ENCODE measurements at places on chromosomes 12 and 14.

- DNase-seq = peak; percentile 68
These were observed 28.8 kb upstream of the INF2 start for GRCh38 chr14:104660597-104660996.

DNA sequence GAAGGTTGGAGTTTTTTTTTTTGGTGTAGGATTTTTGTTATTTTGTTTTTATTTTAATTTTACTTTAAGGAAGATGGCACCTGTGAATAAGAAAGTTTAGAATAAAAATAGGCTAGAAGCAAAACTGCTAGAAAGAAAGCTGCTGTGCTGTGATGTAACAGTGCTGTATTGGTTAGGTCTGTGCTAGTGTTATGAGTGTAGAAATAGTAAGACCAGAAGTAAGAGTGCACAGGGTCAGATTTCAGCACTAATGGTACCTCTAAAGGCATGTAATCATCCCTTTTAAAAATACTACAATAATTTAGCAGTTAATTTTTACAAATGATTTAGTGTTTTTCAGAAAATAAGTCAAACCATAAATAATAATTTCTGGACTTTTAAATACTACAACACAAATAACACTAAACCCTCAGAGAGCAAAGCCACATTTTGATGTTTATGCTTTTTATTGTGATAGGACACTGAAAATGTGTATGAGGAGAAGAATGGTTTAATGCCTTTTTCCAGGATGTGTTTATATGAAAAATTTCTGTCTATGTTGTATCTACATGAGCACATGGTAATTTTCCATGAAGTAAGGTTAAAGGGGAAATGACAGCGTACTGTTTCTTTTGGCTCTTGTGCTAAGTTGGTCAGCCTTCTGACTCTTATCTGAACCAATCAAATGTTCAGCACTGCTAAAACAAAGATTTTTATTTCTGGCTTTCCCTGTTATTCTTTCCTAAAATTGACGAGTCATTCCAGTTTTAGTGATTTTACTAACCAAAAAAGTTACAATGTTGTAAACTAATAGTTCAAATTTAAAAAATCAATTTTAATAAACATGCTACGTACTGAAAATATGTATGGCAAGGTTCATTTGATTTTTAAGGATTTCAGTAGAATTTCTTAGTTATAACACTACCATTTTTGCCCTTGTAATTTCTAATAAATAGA, 96.1 kb downstream of the PPHLN1 start:
- DNase-seq = no peak

GRCh38 chr12:50218386-50218785, 51.2 kb upstream of the CERS5 start:
- no peak for DNase-seq

- DNase-seq = no peak
These were observed 2.5 kb downstream of the LACRT start for GRCh38 chr12:54631988-54632728.

DNA sequence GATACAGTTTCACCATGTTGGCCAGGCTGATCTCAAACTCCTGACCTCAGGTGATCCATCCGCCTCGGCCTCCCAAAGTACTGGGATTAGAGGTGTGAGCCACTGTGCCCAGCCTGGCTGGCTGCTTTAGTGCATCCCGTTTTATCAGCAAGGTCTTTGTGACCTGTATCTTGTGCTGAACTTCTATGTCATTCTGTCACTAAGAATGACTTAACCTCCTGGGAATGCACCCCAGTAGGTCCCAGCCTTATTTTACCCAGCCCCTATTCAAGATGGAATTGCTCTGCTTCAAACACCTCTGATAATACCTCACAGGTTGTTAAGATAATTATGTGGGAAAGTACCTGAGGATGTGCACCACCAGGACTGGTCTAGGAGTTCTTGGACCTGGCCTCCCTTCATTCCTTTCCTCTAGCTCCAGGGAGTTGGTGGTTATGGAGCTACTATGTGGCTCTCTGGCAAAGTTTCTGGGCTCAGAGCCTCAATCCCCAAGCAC, 26.1 kb upstream of the JPH4 start:
- no peak for DNase-seq

- no peak for DNase-seq
These were observed 878.7 kb downstream of the DIO2 start for GRCh38 chr14:79332504-79333197.

DNA sequence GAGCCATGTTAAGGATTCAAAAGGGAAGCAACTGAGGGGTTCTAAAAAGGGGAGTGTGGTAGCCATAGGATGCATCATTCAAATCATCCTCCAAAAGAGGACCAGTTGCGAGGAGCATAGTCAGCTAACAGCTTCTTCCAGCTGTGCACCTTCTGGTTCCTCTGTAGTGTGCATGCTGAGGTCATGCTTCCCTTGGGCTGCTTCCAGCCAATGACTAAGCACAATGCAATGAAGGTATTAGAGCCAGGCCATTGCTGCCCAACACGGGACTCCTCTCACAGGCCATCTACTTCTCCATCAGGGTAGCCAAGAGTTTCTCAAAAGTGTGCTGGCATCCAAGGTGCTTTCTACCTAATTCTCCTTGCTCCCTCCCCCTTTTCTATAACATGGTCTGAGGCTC, 69.2 kb upstream of the ARID2 start:
- DNase-seq = no peak

GRCh38 chr14:28783664-28784063, 17.1 kb downstream of the FOXG1 start:
- DNase-seq = no peak

- DNase-seq = no peak
These were observed 525.8 kb downstream of the FSCB start for GRCh38 chr14:43981135-43981768.

- no peak for DNase-seq
These were observed 175.5 kb downstream of the MED13L start for GRCh38 chr12:116101991-116102390.

GRCh38 chr12:124979568-124979967, 9.4 kb downstream of the DHX37 start:
- no peak for DNase-seq

DNA sequence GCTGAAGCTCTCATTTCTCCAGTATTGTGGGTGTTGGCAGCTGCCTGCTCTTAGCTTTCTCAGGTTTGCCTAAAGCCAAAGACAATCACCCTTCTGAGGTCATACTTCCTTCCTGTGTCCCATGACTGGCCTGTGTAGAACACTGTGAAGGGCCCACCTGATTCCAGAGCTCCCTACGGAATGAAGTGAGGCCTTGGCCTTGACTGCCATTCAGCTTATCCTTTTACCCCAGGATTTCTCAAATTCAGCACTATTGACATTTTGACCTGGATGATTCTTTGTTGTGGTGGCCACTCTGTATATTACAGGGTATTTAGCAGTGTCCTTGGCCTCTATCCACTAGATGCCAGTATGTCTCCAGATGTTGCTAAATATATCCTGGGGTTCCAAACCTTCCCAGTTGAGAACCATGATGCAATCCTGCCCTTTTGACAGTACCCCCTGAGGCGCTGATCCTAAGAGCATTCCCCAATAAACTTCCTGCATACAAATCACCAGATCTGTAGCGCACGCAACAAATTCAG, 112.3 kb upstream of the KRR1 start:
- no peak for DNase-seq

GRCh38 chr12:6953442-6954315, 2.5 kb downstream of the PTPN6 start:
- DNase-seq = peak; percentile 84

- no peak for DNase-seq
These were observed 12.3 kb downstream of the CAPS2 start for GRCh38 chr12:75317784-75318183.

DNA sequence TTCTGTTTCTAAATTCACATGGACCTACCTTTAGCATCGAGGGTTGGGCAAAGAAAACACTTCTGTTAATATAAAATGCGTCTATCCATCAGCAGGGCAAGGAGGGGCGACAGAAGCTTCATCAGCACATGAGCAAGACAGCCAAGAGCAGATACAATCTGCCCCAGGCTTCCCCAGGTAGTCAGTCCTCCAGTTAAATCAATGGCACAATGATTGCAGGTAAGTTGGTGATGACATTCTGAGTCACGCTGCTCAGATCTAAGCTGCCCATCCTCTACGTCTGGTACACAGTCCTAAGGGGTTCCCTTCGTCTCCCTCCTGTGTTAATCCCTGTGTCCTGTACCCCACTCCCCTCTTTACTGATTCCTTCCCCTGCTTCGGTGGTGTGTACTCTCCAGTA, 38.8 kb downstream of the MAP3K9 start:
- no peak for DNase-seq

DNA sequence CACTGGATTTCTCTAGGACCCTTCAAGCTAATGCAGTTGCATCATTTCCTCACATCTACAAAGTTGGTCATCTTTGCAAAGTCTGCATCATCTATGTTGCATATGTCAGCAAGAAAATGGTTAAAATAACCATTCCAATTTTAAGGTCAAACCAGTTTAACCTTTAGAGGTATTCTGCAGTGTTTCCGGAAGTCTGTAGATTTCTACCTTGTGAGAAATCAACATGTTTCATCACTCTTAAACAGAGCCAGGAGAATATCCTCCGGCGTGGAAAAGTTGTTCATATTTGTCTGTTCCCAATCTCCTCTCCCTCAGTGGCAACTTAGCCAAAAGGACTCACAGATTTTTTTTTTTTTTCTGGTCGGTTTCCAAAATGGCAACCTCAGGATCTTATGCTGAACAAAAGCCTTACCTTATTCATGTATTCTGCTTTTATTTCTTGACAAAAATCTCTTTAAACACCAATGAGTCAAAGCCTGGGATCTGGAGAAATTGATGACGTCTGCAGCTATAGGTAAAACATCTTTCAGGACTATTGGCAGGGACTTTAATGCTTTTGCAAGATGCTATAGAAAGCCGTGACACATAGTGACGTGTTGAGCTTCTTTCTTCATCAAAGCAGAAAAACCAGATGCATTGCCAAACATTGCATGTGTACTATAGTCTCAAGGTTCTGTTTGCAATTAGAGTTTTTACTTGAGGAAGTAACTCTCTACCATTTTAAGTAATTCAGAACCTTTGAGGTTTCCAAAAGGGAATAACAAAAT, 16.0 kb upstream of the CDK17 start:
- DNase-seq = no peak

- no peak for DNase-seq
These were observed 668.9 kb downstream of the AACS start for GRCh38 chr12:125734137-125734536.

- no peak for DNase-seq
These were observed 258.6 kb downstream of the MSRB3 start for GRCh38 chr12:65536876-65537681.

GRCh38 chr12:32600681-32601080, 78.4 kb upstream of the DNM1L start:
- DNase-seq = no peak

DNA sequence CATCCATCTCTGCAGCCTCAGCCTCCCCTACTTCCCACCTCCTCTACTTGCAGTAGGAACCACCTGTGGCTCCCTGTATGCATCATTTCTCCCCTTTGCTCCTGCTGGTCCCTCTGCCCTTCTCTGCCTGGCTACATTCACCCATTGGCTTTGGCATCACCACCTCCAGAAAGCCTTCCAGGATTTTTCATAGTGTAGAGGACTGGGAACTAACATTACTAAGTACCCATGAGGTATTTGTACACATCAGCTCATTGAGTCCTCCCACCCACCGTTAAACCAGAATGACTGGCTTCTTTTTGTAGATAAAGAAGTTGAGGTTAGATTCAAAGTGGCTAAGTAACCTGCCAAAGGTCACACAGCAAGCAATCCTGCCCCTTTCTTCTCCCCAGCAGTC, 17.1 kb downstream of the SYNE3 start:
- DNase-seq = no peak

GRCh38 chr12:98332642-98333041, 182.7 kb upstream of the TMPO start:
- no peak for DNase-seq

DNA sequence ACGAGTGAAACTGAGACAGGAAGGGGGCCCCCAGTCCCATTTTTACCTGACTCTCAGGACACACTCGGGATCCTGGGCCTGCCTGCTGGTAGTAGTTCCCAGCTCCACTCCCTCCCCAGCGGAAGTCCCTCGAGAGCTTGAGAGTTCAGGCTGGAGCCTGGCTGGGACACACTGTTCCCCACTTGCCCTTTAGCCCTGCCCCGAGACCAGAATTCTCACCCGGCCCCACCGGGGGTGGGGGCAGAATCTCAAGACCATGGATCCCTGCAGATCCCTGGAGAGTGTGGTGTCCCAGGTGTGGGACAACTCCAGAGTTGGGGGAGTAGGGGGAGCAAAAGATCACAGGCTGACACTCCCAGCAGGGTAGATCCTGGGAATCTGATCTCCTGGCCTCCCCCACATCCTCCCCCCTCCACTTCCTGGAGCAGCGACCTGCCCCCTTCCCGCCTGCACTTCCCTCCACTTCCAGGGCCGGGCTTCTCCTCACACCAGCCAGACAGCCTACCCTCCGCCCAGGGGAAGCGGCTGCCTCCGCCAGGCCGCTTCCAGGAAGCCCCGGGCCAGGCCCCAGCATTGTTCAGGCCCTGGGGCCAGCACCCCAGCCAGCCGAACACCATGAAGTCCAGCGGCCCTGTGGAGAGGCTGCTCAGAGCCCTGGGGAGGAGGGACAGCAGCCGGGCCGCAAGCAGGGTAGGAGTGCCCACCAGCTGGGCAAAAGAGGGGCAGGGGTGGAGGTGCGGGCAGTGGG, at the start of gene TNS2:
Gene TNS2 (plus strand): TSS at position 495 of the 748 bp plus-strand sequence. CDS start 121 bp downstream, at position 616.
- no peak for DNase-seq

- DNase-seq = no peak
These were observed 44.3 kb upstream of the CCT2 start for GRCh38 chr12:69540987-69541386.

- peak; percentile 62 for DNase-seq
These were observed at the start of gene FBXW8 for GRCh38 chr12:116910645-116911451. Gene FBXW8, plus strand, starts transcription at chr12:116910950. Its CDS starts 88 bp downstream, at chr12:116911038.

DNA sequence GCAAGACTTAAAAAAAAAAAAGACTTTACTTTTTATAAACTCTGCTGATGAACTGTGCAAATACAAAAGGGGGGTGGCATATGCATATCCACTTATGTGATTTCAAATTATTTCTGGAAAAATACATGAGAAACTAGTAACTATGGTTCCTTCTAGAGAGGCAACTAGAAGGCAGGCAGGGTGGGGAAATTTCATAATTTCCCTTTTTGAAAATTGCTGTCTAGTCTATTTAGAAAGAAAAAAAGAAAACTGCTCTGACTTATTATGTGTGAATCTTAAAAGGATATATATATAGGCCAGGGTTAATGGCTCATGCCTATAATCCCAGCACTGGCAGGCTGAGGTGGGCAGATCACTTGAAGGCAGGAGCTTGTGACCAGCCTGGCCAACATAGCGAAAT, 42.3 kb downstream of the ANAPC7 start:
- no peak for DNase-seq

- DNase-seq = no peak
These were observed 11.0 kb downstream of the ZFC3H1 start for GRCh38 chr12:71652656-71653055.

GRCh38 chr12:77786675-77787074, 44.0 kb upstream of the NAV3 start:
- DNase-seq = no peak

- DNase-seq = no peak
These were observed 26.8 kb downstream of the IFT43 start for GRCh38 chr14:76012354-76012753.

- no peak for DNase-seq
These were observed 19.5 kb upstream of the HAL start for GRCh38 chr12:96015672-96016071.
